ENCODE measurements at places on chromosomes 11 and 22. TPM values are rescaled to one million over a fixed set of nuclear protein-coding genes. Genes with fewer than 3 reads are reported as not detected.
A peak's percentile ranks its signal among the peaks of the same experiment; 100 is the strongest.

CRYBA4 gene
- not detected for total RNA-seq

MRGPRX3 gene
- total RNA-seq, result not detected

UBQLN3 gene
- not detected for total RNA-seq

MOGAT2 gene
- total RNA-seq, result not detected

OR52E6 gene
- not detected for total RNA-seq

CDKN1C gene
- total RNA-seq, result 0.76 TPM

GRM5 gene
- not detected for total RNA-seq

ZNF280A gene
- not detected for total RNA-seq

CYB561A3 gene
- 33.3 TPM for total RNA-seq

- DNase-seq, result no peak
These were observed 41.5 kb downstream of the RNF141 start for GRCh38 chr11:10499452-10499851.

- no peak for DNase-seq
These were observed 8.3 kb downstream of the PPFIBP2 start for GRCh38 chr11:7522121-7522520.

DNA sequence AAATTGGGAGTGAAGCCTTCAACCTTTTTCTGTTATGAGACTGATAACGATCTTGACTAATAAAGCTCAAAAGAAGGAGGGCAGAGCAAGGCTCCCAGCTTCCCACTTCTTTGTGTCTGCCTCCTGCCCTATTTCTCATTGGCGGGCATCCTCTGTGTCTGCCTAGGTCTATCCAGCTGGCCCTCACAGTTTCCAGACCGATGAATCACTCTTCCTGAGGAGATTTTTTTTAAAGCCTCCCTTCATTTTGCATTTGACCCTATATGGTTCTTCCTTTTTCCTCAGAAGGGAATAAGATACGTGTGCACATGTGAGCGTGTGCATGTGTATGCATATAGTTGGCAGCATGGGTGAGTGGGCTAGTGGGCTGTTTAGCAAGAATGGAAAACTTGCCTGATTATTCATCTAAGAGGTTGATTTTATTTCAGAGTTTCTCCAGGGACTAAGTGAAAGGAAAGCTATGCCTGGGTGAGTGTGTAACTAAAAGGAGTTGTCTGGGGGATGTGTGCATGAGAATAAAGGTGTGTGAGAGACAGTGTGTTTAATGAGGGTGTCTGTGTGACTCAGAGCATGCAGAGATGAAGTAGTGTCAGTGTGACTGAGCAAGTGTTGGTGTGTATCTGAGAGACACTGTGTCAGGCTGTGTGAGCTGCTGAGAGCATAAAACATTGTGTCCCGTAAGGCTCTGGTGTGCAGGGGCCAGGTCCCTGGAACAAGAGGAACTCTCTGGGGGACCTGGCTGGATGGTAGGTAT lies 12.2 kb downstream of the PHLDB1 start:
- no peak for DNase-seq

DNA sequence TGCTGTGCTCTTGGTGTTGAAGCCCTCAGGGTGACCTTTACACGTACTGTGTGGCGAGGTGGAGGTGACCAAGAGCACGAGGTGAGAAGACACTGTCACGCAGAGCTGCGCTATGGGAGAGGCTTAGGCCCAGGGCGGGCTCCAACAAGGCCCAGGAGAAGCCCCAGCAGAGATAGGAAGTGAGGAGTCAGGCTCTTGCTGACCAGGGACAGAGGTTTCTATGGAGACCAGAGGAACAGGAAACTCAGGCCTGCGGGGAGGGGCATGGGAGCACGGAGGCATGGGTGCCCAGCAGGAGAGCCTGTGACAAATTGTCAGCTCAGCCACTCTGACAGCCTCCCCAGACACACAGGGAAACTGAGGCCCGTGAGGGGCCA lies 15.8 kb downstream of the DGKZ start:
- DNase-seq, result no peak

DNA sequence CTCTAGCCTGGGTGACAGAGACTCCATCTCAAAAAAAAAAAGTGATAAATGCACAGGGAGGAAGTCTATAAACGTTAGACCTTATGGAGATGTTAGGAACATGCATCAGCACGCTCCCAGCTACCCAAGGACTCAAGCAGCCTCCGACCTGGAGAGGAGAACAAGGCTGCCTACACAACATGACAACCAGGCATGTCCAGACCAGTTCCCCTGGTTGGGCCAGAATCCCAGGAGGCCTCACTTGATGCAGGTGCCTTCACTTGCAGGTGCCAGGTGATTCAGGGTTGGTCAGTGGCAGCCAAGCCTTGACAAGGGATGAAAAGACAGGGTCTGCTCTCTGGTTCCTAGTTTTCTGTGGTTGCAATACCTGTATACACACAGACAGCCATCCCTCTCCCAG lies 5.9 kb downstream of the RANGAP1 start:
- DNase-seq, result no peak

DNA sequence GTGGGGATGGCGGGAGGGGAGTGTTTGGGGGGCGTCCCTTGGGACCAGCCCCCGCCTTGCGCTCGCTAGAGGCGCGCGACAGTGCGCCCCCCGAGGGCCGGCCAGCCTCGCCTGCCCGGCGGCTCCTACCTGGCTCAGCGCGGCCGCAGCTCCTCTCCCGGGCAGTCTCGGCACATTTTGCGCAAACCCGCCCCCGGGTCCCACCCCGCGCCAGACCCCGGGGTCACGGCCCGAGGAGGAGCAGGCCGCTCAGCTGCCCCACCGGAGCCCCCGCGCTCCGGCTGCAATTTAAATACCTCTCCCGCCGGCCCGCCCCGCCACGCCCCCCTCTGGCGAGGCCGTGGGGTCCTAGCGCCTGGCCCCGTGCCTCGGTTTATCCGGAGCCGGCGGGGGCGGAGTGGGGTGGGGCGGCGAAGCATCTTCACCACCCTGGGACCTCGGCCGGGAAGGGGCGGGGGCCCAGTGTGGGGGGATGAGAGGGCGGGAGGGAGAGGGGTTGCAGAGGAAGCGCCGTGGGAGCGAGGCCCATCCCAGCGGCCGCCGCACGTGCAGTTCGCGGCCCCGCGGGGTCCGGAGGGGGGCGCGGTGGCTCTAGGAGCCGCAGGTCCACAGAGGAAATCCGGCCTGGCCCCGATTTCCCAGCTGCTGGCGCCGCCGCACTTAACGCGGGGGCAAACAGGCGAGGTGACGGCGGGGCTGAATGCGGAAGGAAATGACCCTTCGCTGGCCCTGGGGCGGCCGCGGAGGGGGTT lies at the start of gene LRRC32:
Gene LRRC32, minus strand, starts transcription at position 263 of the 752 bp plus-strand sequence. CDS start 4,793 bp downstream, outside the sequence.
- DNase-seq, result peak; percentile 23

DNA sequence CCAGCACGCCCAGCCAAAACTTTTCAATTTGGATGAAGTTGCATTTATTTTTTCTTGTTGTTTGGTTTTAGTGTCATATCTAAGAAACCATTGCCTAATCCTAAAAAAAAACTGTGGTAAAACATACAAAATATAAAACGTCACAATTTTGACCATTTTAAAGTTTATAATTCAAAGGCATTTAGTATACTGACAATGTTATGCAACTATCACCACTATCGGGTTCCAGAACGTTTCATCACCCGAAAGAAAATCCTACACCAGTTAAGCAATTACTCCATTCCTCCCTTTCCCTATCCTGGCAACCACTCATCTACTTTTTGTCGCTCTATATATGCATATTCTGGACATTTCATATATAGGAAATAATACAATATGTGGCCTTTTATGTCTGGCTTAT lies 30.5 kb upstream of the PHOX2A start:
- no peak for DNase-seq

DNA sequence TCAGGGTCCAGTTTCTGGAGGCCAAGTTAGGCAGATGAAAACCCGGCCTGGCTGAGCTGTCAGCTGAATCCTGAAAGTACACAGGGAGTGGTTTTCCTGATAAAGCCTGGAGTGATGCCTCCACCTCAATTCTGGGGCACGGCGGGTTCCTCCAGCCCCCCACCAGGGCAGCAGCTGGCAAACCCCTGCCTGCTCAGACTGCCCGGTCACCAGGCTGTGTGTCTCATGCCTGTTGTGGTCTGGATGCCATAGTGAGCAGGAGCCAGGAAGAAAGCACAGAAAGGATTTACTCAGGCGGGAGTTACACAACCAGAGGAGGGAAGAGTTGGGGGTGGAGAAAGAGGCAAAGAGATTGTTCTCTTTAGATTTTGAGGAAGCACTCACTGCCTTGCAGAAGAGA lies 119.9 kb upstream of the RASSF10 start:
- no peak for DNase-seq

DNA sequence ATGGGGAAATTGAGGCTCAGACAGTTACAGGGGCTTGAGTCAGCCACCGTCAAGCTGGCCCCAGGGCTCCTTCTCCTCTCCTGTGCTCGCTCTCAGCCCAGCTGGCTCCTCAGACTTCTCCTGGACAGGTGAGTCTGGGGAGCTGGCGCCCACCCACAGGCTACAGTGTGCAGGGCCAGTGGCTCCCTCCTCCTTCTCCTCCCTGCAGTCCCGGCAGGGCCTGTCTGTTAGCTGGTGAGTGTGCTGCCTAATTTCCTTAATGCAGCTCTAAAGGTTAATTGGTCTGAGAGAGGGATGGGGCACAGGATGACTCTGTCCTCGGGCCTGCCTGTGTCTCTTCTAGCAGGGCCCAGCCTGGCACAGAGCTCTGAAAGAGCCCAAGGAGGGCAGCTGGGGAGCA lies 31.7 kb downstream of the LMO1 start:
- no peak for DNase-seq

- no peak for DNase-seq
These were observed 174.5 kb downstream of the CEP164 start for GRCh38 chr11:117502015-117502778.
